Stimulated activated CD8-positive, alpha-beta memory T cell treated with anti-CD3 and anti-CD28 coated beads, Interleukin-4, amount 100 ng/mL, for 48 hours (primary cell): ENCODE measurements at places on chromosomes 3 and 15.

DNA sequence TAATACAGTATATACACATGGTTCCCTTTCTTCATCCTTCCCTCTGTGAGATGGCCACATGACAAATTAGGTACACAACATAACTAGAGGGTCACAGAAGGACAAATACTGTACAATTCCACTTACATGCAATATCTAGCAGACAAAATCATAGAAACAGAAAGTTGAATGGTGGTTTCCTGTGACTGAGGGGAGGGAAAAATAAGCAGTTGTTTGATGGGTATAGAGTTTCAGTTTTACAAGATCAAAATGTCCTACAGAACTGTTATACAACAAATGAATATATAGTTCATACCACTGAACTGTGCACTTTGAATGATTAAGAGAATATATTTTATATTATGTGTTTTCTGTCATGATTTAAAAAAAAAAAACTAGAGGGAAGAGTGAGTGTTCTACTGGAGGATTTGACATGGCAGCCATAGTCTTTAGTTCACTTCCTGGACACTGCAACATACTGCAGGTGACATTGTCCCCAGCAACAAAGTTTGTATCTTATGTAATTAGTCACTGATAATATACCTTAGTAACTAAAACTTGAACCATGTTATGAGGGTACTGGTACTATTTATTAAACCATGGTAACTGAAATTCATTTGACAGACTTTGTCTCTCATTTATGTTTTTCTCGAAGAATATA is 37.2 kb downstream of the CCDC54 start:
- no peak for DNase-seq

DNA sequence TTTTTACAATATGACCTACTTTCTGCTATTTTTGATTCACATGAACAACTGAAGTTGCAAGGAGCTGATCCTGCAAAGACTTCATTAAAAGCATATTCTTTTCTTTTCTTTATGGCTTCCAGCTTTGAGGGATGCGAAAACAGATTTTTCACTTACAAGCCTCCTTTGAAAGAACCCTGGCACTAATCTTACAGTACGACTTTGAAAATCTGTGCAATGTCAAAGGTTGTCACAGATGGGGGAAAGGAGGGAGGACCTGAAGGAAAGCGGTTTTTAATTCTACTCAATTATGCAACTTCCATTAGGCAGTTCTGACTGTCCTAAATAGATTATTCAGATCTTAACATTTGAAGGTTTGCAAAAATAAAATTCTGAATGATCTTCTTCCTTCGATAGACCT is 130.5 kb downstream of the TNIK start:
- DNase-seq = no peak

GRCh38 chr15:78259232-78259631 is 5.1 kb upstream of the DNAJA4 start:
- no peak for DNase-seq

DNA sequence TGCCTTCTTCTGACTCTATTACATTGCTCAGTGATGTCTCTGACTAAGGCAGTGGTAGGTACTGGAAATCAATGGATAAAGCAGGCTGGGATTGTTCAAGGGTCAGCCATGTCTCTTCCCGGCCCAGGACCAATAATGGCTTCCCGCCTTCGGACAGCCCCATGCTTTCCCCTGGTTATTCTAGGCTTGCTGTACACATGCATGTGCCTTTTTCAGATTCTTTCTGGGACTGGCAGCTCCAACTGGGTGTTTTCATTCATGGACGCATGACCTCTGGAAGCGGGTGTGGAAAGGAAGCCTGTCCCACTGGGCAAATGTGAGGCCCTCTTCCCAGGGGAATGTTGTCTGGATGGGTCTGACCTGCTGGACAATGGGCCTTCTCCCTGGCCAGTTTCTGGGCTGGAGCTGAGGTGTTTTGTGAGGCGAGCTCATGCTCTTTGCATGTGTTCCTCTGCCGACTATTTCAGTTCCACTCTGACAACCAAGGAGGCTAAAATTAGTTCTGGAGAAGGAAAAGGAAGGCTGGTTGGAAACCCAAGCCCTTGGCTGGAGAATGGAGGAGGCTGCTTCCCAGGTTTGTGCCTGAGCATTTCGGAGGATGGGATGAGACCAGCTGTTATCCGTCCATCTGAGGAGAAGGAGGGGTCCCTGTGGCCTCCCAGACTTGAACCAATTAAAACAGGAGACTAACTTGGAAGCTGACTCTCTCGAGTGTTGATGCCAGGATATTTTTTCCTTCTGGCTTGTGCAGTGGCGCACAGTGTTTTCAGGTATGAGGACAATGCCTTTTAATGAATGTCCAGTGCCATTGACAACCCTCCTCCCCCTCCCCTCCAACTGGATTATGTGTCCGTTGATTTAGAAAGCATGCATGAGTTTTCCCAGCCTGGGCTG is 6.9 kb downstream of the ACVR2B start:
- no peak for DNase-seq
